ENCODE measurements at places on chromosomes 6 and 20.

- no peak for DNase-seq
Measured at GRCh38 chr6:105259913-105260889, 80.4 kb upstream of the POPDC3 start.

DNA sequence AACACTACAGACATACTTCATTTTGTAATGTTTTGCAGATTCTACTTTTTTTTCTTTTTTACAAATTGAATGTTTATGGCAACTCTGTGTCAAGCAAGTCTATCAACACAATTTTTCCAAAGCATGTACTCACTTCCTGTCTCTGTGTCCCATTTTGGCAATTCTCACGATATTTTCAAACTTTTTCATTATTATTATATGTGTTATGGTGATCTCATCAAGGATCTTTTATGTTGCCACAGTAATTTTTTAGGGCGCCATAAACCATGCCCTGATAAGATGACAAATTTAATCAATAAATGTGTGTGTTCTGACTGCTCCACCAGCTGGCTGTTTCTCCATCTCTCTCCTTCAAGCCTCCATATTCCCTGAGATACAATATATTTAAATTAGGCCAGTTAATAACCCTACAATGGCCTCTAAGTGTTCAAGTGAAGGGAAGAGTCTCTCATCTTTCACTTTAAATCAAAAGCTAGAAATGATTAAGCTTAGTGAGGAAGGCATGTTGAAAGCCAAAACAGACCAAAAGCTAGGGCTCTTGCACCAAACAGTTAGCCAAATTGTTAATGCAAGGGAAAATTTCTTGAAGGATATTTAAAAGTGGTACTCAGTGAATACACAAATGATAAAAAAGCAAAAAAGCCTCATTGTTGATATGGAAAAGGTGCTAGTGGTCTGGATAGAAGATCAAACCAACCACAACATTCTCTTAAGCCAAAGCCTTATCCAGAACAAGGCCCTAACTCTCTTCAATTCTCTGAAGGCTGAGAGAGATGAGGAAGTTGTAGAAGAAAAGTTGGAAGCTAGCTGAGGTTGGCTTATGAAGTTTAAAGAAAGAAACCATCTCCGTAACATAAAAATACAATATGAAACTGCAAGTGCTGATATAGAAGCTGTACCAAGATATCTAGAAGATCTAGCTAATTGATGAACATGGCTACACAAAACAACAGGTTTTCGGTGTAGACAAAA lies 194.4 kb upstream of the TAB2 start:
- no peak for DNase-seq

- DNase-seq, result no peak
Measured at GRCh38 chr6:84330325-84330724, 102.9 kb upstream of the CEP162 start.

DNA sequence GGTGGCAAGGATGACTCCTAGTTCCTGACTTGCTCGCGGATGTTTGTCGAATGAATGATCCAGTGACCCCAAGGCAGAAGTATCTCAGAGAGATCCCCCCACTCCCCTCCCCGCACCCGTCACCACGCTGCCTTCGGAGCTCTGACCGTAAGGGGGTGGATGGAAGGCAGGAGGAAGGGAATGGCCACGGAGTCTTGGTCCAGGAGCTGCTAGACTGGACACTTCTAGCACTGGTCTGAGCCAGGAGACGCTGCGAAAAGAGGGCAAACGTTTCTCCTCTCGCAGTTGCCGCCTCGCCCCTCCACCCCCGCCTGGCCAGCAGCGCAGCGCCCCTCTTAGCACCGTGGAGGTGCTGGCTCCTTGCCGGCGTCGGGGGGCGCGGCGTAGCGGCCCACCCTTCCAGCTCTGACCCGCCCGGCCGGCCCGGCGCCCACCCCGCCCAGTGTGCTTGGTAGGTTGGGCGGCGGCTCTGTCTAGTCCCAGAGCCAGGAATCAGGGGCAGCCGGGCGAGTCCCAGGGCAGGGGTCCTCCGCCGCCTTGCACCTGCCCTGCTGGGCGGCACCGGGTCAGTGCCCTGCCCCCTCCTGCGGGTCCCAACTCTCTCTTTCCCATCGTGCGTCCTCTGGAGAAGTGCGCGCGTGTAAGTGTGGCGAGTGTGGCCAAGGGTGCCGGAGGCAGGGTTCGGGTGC lies 2.4 kb upstream of the DBNDD2 start:
- DNase-seq, result no peak

- no peak for DNase-seq
Measured at GRCh38 chr20:4088766-4089165, 73.4 kb upstream of the RNF24 start.

GRCh38 chr6:166785131-166785530 lies 158.1 kb upstream of the RPS6KA2 start:
- DNase-seq, result no peak

- no peak for DNase-seq
Measured at GRCh38 chr6:9521152-9521530, 893.7 kb downstream of the TFAP2A start.

DNA sequence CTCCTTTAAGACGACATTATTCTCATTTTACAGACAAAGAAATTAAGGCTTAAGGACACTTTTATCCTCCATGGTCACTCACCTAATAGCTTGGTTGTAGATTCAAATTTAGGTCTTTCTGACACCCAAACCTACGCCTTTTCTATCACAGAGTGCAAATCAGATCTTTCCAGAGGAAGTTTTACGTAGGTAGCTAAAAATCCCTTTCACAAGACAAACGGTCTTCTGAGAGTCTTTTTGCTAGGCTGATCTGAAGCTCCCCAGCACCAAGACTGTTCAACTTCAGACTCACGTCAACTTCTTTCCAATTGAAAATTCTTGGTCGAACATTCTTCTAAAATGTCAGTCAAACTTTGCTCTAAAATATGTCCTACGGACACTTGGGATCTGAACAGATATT lies 46.5 kb downstream of the BLOC1S5 start:
- DNase-seq, result no peak

GRCh38 chr6:136890194-136890839 lies 31.8 kb upstream of the SLC35D3 start:
- no peak for DNase-seq

DNA sequence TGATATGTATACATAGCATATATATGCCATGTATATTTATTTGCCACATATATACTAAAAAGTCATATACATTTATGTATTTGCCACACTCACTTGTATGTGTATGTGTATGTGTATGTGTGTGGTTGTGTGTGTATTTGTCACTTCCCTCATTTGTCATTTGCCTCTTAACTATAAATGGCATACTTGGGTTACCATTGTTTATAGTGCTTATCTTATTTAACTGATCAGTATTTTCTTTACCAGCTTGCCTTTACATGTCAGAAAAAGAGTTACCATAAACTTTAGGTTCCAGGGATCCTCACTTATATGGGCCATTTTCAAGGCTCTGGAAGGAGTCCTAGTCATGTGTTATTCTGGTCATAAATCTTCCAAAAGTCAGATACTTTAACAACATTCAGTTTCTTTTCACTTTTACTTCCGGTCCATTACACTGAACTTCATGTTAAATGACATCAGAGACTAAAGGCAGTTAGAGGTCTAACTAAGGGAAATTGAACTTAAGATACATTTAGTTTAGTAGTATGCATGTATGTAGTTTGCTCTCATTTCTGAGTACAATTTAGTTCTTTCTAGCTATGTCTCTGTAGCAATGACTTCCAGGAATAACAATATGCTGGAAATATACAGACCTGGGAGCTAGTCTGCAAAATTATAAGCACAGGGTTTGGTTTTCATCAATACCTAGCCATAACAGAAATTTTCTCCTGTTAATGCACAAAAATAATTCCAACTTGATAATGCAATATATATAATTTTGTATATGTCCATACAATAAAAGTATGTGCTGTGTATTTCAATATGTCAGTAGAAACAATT lies 33.7 kb upstream of the HIVEP1 start:
- DNase-seq, result no peak

GRCh38 chr20:51889466-51889865 lies 87.1 kb upstream of the SALL4 start:
- DNase-seq, result no peak

DNA sequence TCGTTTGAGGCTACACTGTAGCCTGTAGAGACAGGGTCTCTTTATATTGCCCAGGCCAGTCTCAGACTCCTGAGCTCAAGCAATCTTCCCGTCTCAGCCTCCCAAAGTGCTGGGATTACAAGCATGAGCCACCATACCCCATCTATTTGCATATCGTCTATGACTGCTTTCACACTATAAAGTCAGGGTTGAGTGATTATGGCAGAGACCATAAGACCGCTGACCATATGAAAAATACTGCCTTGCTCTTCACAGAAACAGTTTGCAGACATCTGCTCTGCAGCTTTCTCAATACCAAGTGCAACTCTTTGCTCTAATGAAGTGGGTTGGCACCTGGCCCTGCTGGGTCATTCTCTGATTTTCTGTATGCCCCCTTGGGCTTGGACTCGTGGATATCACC lies 79.5 kb upstream of the PAK5 start:
- DNase-seq, result no peak

DNA sequence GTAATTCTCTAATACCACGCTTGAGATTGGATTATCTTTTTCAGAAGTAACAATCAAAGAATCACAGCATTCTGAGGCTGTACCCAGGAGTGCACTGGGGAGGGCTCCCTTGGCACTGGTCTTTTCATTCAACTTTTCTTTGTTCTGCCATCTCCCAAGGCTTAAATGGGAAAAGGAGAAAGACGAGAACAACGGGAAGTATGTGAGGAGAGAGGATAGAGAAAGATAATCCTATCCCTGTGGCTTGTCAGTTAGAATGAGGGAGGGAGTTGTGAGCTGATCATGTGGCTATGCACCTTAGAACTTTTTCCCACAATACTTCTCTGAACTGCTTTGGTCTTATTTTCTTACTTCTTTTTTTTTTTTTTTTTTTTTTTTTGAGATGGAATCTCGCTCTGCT lies 83.1 kb downstream of the CAP2 start:
- DNase-seq, result no peak

GRCh38 chr20:58868795-58869194 lies 16.3 kb downstream of the GNAS start:
- peak; percentile 37 for DNase-seq

DNA sequence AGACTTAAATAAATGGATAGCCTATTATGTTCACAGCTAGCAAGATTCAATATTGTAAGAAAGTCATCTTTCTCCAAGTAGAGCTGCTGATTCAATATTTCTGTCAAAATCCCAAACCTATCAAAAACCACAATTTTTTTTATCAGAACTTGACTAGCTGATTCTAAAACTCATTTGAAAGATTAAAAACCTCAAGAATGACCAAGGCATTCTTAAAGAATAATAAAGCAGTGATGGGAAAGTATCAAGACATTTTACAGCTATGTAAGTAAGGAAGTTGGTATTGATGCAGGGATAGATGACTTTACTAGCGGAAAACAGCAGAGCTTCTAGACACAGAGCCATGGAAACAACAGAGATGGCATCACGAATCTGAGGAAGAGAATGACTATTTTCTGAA lies 64.7 kb downstream of the SAMD3 start:
- no peak for DNase-seq

DNA sequence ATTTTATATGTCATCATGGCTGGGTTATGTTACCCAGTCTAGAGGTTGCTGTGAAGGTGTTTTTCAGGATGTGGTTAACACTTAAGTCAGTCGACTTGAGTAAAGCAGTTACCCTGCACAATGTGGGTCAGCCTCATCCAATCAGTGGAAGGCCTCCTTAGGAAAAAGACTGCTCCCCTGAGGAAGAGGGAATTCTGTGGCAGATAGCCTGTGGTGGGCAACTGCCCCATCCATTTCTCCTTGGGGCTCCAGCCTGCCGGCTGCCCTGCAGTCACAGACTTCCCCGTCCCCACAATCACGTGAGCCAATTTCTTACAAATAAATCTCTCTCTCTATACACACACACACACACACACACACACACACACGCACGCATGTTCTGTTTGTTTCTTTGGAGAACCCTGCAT lies 34.5 kb upstream of the MPC1 start:
- DNase-seq, result no peak

- no peak for DNase-seq
Measured at GRCh38 chr20:63893999-63894357, 948 bp upstream of the DNAJC5 start.

- no peak for DNase-seq
Measured at GRCh38 chr20:57968120-57968519, 258.3 kb upstream of the PMEPA1 start.

GRCh38 chr20:17568972-17569521 lies 828 bp upstream of the DSTN start:
- DNase-seq, result peak; percentile 92

DNA sequence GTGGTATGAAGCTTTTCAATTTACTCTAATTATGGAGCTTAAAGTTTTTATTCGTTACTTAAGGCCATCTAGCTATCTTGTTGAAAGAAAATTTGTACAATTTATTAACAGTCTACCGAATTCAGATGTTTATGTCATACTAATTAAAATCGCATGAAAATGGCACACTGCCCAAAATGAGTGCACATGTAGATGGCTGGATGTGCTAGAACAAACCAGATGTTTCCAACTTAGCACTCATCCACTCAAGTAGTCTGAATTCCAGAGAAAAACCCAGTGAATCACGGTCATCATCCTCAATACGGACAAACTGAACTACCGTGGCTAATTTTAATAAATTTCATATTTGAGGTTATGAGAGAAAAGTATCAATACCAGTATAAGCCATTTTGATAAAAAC lies 70.4 kb downstream of the COL12A1 start:
- no peak for DNase-seq

DNA sequence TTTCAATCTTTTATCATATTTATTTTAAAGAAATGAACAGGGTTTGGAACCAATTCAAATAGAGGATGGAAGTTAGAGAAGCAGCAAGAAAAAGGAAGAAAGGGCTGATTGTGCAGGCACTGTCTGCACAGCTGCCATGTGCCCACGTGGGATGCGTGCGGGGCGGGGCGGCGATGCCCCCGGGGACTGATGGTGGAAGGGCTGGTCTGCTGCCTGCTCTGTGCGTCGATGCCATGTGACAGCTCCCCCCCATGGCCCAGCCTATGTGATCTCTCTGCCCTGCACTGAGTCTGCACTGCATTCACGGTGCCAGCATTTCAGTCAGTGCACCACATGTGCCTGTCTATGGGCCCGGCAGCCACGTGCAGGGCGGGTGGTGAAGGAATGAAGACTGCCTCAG lies 96.4 kb downstream of the IRF4 start:
- peak; percentile 49 for DNase-seq

DNA sequence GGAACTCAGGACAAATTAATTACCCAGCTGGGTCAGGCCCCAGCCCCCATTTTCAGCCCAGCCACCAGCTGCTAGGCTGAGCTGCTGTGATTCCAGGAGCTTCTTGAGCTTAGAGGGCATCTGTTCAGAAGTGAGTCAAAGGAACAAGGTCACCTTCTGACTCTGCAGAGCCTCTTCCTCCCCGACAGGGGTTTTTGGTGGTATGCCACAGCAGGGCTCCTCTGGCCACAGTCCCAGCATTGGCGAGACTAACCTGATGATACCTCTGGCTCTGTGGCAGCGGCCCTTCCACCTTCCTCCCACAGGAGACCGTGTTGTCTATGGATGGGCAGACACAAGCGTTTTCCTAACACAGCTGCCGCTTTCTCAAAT lies 39.7 kb downstream of the ZC3H12D start:
- DNase-seq, result no peak

DNA sequence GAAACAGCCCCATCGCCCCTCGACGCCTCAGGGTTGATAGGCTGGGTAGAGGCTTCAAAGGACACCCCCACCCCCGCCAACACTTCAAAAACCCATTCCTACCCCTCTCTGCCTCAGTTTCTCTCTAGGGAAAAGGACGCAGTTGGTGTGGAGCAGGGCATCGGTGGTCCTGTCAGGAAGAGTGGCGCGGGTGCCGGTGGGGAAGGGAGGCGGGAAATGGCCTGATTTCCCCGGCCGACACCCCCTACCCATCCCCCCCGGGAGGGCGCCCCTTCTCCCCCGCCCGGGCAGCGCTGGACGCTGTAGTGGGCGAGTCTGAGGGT lies 367 bp downstream of the NRSN2 start:
- DNase-seq, result no peak
